ENCODE measurements at places on chromosomes 1 and 21.

GRCh38 chr1:17436380-17437174 is 2.9 kb downstream of the RCC2 start:
- H3K27ac ChIP-seq, result no peak overlapping the region
- peaks cover 6% of the 10 kb centered on the region for H3K27me3 ChIP-seq
- DNase-seq, result no peak
- H3K4me1 ChIP-seq, result peaks cover 34% of the 10 kb centered on the region

- no peak overlapping the region for H3K27ac ChIP-seq
- no peaks in the 10 kb centered on the region for H3K4me1 ChIP-seq
- no peaks in the 10 kb centered on the region for H3K36me3 ChIP-seq
- H3K4me3 ChIP-seq, result no peak overlapping the region
- no peak for DNase-seq
Observed at GRCh38 chr1:202293569-202293968, 48.2 kb downstream of the UBE2T start.

DNA sequence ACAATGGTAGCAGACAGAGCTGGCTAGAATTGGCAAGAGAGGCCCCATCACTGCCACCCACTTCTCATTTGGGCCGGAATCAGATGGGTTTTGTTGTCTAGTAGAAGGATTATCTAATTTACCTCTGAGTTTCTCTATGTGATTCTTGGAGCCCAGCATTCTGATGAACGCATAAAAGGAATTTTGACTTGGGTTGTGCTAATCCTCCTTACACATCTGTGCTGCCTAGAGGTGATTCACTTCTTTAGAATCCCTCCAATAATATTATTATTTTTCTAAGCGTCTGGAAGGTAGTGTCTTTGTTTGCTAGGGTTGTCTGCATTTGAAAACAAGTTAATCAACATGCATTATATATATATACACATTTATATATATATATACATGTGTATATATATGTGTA is 118.1 kb downstream of the RUNX1 start:
- H3K27me3 ChIP-seq, result no peaks in the 10 kb centered on the region
- H3K4me3 ChIP-seq, result no peak overlapping the region
- H3K4me1 ChIP-seq, result no peaks in the 10 kb centered on the region
- no peak for DNase-seq

DNA sequence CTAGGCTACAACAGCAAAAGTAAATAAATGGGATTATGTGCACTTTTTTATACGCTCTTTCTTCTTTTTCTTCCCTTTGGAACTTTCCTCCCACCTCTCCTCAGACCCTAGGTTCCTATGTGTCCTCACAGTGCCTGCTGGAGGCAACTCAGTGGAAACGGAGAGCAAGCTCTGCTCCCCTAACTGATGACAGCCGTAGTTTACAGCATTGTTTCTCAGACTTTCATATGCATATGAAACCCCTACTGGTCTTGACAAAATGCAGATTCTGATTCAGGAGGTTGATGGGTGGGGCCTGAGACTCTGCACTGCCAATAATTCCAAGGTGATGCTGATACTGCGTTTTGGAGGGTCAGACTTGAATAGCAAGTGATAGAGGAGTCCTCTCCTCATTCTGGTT is 34.3 kb upstream of the HMCN1 start:
- H3K27ac ChIP-seq, result no peak overlapping the region
- peaks cover 3% of the 10 kb centered on the region for H3K27me3 ChIP-seq
- H3K36me3 ChIP-seq, result no peaks in the 10 kb centered on the region
- DNase-seq, result peak; percentile 13
- no peak overlapping the region for H3K4me3 ChIP-seq
- peaks cover 4% of the 10 kb centered on the region for H3K4me1 ChIP-seq

DNA sequence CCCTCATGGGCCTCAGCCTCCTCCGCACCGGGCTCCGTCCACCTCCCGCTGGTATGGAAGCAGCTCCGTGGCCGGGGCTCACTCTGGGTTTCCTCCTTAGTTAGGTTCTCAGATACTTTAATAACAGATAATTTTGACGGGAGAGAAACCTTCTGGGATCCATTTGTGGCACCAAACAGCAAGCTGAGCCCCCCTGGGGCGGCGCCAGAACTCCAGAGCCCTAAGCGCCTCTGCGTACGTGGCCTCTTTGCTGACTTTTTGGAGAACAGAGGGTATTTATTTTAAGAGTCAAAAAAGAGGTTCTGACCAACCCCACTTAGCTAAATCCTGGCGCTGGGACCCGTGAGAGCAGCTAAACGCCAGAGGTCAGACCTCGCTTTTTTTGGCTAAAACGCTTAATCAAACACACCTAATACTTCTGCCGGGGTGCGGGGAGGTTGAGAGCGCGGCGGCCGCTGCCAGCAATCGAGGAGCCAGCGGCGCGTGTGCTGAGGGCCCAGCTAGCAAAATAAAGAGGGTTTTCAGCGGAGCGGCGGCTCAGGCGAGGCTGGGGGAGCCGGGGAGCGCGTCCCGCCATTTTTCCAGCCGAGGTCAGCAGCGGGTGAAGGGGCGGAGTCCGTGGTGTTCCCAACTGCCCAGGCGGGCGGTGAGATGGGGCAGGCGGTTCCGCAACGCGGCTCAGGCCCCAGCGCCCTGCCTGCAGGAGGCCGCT is 171.7 kb downstream of the PRDM16 start:
- DNase-seq, result peak; percentile 72
- no peaks in the 10 kb centered on the region for H3K27me3 ChIP-seq
- H3K27ac ChIP-seq, result no peak overlapping the region
- no peaks in the 10 kb centered on the region for H3K4me1 ChIP-seq
- H3K36me3 ChIP-seq, result no peaks in the 10 kb centered on the region

DNA sequence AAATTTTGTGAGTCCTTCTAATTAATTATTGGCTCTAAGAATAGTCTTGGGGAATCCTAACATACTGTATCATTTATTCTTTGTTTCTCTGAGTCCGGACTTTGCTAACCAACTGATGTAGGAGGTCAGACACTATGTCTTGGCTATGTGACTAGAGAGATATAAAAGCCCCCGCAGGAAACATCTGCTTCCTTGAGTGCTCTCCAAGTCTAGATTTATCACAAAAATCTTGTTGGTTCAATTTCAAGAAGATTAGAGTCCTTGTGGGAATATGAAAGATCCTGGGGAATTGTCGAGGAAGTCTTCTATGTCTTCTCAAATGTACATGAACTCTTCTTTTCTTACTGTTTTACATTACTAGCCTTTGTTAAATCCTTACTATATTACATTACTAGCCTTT is 1712.5 kb downstream of the NCAM2 start:
- H3K4me3 ChIP-seq, result no peak overlapping the region
- H3K36me3 ChIP-seq, result no peaks in the 10 kb centered on the region
- H3K4me1 ChIP-seq, result no peaks in the 10 kb centered on the region
- no peak overlapping the region for H3K27ac ChIP-seq
- H3K27me3 ChIP-seq, result no peaks in the 10 kb centered on the region

DNA sequence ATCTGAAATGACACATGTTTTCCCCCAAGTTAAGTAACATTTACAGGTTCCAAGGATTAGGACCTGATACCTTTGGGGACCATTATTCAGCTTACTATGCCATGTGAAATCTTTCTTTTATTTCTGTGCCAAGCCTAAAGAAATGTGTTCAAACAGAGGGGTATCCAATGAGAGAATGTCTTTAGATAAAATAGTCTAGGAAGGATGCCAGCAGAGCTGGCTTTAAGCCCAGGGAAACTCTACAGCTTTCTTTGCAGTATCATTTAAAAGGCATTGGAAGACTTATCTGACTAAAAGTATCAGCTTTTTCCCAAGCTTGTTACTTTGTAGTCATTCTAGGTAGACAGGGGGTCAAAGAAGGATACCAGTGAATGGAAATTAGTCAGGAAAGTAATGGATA is 860.4 kb downstream of the PLA2G4A start:
- no peak overlapping the region for H3K27ac ChIP-seq
- no peak for DNase-seq
- no peaks in the 10 kb centered on the region for H3K36me3 ChIP-seq
- no peak overlapping the region for H3K4me3 ChIP-seq

DNA sequence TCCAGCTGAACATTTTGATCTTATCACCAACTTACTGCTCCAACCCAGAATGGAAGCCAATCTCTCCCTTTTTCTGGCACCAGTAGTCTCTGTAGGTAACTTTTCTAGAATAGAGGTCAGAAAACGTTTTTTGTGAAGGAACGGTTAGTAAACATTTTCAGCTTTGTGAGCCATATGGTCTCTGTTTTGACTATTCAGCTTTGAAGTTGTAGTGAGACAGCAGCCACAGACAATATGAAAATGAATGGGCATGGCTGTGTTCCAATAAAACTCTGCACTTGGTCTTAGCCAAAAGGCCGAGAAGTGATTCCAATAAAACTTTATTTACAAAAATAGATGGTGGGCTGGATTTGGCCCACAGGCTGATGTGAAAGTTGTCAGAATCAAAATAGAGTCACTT is 28.9 kb downstream of the MAP10 start:
- no peak for DNase-seq
- H3K36me3 ChIP-seq, result no peaks in the 10 kb centered on the region
- no peaks in the 10 kb centered on the region for H3K27me3 ChIP-seq
- H3K4me3 ChIP-seq, result no peak overlapping the region

DNA sequence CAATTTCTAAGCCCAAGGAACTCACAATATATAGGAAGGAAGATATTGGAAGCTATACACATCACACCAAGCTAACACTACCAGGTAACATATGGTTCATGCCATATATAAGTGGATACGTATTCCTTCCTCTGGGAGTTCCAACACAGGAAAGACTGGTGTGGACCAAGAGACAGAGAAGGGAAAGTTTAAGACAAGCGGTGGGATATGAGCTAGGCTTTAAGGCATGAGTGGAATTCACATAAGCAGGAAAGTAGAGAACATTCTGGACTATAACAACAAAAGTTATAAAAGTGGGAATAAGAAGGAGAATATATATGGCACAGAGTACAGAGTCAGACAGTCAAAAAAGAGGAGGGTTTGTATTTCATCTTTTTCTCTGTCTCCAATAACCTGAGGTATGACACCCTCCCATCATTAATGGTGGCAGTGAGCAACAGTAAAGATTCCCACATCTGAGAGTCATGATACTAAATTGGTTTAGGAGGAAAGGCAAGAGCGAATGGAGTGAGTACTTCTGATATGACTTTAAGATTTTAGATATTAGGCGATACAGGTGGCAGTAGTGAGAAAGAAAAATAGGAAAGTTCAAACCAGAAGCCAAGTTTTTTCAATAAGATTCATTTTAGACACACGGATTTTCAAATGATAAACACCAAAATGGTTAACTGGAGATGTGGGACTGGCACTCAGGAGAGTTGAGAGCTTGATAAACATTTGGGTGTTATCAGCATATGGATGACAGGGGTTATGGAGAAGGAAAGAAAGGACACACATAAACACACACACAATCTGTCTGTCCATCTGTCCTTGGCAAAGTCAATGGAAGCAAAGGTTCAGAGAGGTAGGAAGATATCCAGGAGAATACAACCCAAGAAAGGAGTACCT is 87.4 kb upstream of the TTC39A start:
- H3K27ac ChIP-seq, result no peak overlapping the region
- no peak for DNase-seq
- no peaks in the 10 kb centered on the region for H3K36me3 ChIP-seq

GRCh38 chr1:67367370-67368045 is 59.8 kb downstream of the IL12RB2 start:
- H3K4me3 ChIP-seq, result no peak overlapping the region
- H3K4me1 ChIP-seq, result peaks cover 2% of the 10 kb centered on the region
- DNase-seq, result no peak
- H3K36me3 ChIP-seq, result no peaks in the 10 kb centered on the region

GRCh38 chr1:101366513-101367215 is 129.8 kb downstream of the S1PR1 start:
- no peaks in the 10 kb centered on the region for H3K36me3 ChIP-seq
- no peaks in the 10 kb centered on the region for H3K27me3 ChIP-seq
- no peak overlapping the region for H3K4me3 ChIP-seq
- DNase-seq, result no peak
- peaks cover 4% of the 10 kb centered on the region for H3K4me1 ChIP-seq
- no peak overlapping the region for H3K27ac ChIP-seq

DNA sequence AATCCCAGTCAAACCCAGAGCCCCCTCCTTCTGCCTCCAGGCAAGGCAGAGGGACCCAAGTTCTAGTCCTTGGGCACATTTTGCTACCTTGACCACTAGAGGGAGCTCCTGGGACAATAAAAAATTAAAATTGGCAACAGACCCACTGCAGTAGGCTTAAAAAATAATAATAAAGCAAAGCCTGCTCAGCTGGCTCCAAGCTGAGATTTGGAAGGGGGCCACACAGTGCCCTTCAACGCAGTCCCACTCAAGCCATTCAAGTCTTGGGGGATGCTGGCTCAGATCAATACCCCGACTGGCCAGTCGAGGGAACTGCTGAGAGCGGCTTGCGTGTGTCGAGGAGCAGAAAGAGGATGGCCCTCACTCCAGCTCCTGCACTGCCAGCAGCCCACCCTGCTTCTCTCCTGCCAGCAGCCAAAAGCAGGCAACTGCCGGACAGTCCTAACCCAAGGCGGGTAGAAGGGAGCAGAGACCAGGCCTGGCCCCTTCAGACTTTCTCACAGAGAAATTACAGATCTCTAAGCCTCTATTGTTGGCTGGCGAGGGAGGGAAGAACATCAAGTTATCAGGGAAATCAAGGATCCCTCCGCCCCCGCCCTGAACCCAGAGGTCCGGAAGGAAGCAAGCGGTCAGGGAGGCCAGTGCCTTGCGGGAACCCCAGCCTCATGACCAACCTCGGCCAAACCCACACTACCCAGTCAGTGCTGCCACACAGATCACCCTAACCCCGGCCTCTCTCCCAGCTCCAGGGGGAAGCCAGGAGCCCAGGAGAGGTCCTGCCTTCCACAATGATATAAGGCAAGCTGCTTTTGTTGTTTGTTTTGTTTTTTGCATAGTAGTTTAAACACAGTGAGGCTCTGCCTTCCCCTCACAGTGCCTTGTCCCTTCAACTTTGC is 4.9 kb upstream of the ALDH4A1 start:
- H3K36me3 ChIP-seq, result no peaks in the 10 kb centered on the region
- H3K27me3 ChIP-seq, result no peaks in the 10 kb centered on the region
- 0 out of 2 replicates have a peak, but pooled peaks cover 5% of the 10 kb centered on the region for H3K4me1 ChIP-seq
- H3K4me3 ChIP-seq, result no peak overlapping the region
- DNase-seq, result peak; percentile 68

- H3K27me3 ChIP-seq, result no peaks in the 10 kb centered on the region
- DNase-seq, result no peak
- H3K36me3 ChIP-seq, result no peaks in the 10 kb centered on the region
- H3K4me1 ChIP-seq, result no peaks in the 10 kb centered on the region
Observed at GRCh38 chr1:59332983-59333382, 36.1 kb downstream of the FGGY start.

- H3K36me3 ChIP-seq, result no peaks in the 10 kb centered on the region
- no peaks in the 10 kb centered on the region for H3K4me1 ChIP-seq
- no peak overlapping the region for H3K27ac ChIP-seq
- H3K4me3 ChIP-seq, result no peak overlapping the region
- DNase-seq, result no peak
Observed at GRCh38 chr1:17596186-17596585, 56.7 kb downstream of the ARHGEF10L start.

GRCh38 chr1:114510274-114511031 is 550 bp downstream of the TRIM33 start:
- peak; percentile 70 for DNase-seq
- no peaks in the 10 kb centered on the region for H3K36me3 ChIP-seq
- H3K27me3 ChIP-seq, result no peaks in the 10 kb centered on the region
- peak overlapping the region; percentile 93 for H3K4me3 ChIP-seq

GRCh38 chr1:98550076-98550475 is 111.4 kb upstream of the SNX7 start:
- H3K36me3 ChIP-seq, result no peaks in the 10 kb centered on the region
- no peak overlapping the region for H3K27ac ChIP-seq
- no peaks in the 10 kb centered on the region for H3K27me3 ChIP-seq
- no peak overlapping the region for H3K4me3 ChIP-seq

Data from H1 (cell line).